ENCODE measurements at places on chromosomes 2 and 18.

- no peak for DNase-seq
Observed at GRCh38 chr2:27724905-27725701, 46.4 kb upstream of the MRPL33 start.

DNA sequence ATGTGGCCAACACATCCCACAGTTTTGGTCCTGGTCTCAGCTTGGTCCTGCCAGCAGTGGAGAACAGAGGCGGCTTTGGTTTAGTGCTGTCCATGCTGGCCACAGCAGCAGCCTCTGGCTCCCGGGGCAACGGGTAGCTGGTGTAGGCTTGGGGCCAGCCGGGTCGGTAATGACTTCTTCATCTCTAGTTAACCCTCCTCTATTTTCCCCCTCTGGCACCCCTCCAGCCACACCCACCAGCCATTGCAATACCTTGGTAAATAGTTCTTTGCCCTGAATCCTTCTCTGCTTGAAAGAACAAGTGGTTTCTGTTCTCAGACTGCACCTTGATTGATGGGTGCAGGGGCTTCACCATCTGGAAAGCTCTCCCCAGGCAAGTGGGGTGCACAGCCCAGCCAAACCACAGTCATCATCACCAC, 31.7 kb upstream of the ZNF396 start:
- no peak for DNase-seq

GRCh38 chr18:2821695-2822094, 25.1 kb upstream of the EMILIN2 start:
- DNase-seq: no peak

GRCh38 chr2:198700319-198700718, 757.4 kb downstream of the SATB2 start:
- DNase-seq: no peak

GRCh38 chr2:18046558-18047212, 168.2 kb downstream of the KCNS3 start:
- no peak for DNase-seq

DNA sequence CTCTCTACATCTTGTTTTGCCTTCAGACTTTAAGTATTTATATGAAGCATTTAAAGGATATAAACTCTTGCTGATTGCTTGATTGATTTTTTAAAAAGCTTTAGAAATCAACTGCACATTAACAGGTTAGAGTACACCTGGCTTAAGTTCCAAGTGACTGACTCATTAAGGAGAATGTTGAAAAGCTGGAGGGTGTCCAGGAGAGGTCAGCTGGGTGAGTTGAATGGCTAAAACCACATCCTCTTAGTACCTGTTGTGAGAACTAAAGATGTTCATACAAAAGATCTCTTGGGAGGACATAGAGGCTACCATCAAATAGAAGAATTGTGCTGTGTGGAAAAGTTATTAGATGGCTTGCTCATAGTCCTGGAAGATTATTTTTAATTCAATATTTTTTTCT, 206.8 kb downstream of the TXNL1 start:
- no peak for DNase-seq

GRCh38 chr2:145286716-145287275, 766.9 kb upstream of the ZEB2 start:
- no peak for DNase-seq

- DNase-seq: no peak
Observed at GRCh38 chr2:13308989-13309388, 592.3 kb downstream of the TRIB2 start.

GRCh38 chr2:189821953-189822748, 37.9 kb downstream of the PMS1 start:
- no peak for DNase-seq

DNA sequence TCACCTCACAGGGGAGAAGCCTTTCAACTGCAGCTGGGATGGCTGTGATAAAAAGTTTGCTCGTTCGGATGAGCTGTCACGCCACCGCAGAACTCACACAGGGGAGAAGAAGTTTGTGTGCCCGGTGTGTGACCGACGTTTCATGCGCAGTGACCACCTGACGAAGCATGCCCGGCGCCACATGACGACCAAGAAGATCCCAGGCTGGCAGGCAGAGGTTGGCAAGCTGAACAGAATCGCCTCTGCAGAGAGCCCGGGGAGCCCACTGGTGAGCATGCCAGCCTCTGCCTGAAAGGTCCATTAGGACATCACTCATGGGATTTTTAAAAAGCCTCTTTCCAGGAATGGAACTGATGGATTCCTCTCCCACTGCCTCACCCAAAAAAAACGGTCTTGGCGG, 8.9 kb downstream of the KLF11 start:
- DNase-seq: no peak

DNA sequence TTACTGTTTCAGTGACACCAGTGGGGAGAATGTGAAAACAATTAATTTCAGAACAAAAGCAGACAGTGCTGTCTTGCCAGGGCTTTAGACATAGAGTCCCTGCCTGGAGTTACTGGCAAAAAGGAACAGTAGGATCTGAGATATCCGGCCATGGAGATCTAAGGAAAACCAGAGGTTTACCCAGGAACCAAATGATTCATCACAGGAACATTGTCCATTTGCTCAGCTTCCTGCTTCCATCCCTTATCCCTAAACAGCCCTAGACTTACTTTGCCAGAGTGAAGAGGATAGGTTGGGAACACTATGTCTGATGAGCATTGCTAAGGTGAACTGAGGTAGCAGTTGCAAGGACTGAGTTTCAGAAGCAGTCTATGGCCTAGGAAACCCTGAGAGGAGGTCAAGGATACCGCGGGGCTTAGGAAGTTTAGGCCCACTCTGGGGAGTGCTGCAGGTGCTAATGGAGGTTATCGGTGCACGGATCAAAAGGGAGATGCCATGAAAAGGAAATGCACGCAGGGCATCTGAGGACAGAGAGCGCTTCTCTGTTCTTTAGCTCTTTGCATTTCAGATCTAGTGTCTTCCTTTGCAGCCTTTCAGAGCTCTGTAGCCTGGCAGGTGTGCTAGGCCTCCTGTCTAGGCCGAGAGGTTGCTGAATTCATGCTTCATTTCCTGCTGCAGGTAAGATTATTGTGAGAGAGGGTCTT, 223.9 kb downstream of the CDCA7 start:
- no peak for DNase-seq

- DNase-seq: no peak
Observed at GRCh38 chr18:47248604-47249313, 2.7 kb downstream of the SKOR2 start.
